Fibroblast of skin of right biceps (primary cell): ENCODE measurements at places on chromosomes 7 and 10.

- peak; percentile 99 for DNase-seq
Measured at GRCh38 chr7:2399848-2400587, 3.4 kb upstream of the CHST12 start.

- DNase-seq, result no peak
Measured at GRCh38 chr10:5591336-5591824, 66.6 kb downstream of the CALML3 start.

- no peak for DNase-seq
Measured at GRCh38 chr7:98640375-98640774, 23.3 kb downstream of the NPTX2 start.

GRCh38 chr10:14397066-14397465 lies 66.3 kb upstream of the FRMD4A start:
- peak; percentile 98 for DNase-seq

DNA sequence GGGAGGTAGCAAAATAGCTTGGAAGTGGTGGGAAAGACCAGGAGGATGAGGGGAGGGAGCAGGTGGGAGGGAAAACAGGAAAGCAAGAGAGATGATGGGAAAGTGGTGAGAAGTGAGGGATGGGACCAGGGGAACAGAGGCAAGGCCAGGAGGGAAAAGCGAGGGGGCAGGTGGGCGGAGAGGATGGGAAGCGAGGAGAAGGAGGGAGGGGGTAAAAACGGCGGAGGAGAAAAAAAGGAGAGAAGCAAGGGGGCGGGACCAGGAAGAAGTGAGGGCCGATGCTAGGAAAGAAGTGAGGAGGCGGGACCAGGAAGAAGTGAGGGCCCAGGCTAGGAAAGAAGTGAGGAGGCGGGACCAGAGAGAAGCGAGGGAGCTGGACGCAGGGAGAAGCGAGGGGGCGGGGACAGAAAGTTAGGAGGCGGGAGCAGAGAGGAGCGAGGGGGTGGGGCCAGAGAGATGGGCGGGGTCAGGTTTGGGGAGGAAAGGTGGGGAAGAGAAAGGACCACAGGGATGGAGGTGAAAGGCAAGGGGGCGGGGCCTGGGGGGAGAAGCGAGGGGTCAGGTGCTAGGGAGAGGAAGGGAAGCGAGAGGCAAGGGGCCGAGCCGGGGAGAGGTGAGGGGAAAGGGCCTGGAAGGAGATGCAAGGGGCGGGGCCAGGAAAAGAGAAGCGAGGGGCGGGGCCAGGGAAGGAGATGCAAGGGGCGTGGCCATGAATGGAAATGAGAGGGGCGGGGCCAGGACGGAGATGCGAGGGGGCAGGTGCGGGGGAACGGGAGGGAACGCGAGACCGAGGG lies 984 bp downstream of the SMURF1 start:
- DNase-seq, result peak; percentile 92

- DNase-seq, result no peak
Measured at GRCh38 chr10:22420787-22421517, 75.7 kb downstream of the SPAG6 start.

- no peak for DNase-seq
Measured at GRCh38 chr10:131772441-131772840, 128.4 kb upstream of the PPP2R2D start.

GRCh38 chr10:5581670-5582566 lies 57.2 kb downstream of the CALML3 start:
- DNase-seq, result no peak
